Foreskin fibroblast (primary cell): ENCODE measurements at places on chromosomes 4 and X.
A peak's percentile ranks its signal among the peaks of the same experiment; 100 is the strongest.

DNA sequence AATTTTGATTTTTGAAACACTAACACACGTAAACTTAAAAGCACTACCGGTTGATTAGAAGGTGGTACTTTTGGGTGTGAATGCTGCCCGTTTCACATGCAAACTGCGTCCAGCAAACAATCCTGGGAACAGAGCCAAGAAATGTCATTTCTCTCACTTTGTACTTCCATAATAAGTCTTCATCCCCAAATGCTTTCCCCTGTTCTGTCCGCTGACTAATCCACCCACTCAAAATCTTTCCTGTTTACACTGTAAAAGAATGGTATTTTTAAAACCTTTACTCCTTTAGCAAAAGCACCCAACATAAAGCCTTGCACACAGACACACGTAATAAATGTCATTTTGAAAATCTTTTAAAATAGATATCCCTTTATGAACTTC, 39.1 kb upstream of the PDLIM5 start:
- peak; percentile 75 for DNase-seq

DNA sequence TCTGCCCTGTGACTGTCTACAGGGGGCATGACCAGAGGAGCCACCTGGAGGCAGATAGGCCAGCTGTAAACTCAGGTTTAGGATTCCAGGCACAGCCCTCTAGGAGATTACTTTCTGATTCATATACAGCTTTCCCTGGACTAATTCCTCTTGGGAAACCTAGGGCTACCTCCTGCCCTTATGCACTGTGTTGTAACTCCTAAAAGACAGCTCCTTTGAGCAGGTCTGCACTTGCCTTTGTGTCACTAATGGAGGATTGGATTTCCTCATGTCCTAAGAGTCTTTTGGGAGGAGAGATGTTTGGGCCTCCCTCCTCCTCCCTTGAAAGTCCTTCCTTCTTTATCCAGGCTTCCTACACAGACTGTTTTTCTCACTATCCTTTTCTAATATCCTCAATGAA, 202.0 kb downstream of the PCDH19 start:
- no peak for DNase-seq

DNA sequence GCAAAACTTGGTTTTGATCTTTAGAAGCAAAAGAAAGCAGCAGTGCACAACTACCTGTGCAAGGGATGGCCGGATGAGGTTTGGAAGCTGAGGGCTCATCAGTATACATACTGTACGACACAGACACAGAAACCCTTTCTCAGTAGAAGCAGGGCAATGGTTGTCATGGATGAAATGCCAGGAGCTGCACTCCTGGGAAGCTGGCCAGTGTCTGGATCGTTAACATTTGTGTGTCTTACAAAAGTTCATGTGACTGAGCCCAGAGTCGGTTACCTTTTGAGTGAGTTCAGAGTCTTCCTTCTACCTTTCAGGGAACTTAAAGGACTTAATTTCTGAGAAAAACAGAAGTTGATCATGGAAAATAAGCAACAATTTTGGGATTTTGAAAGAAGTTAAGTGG, 230.3 kb downstream of the APBB2 start:
- DNase-seq: peak; percentile 48

GRCh38 chr4:87068583-87069021, 133.8 kb downstream of the AFF1 start:
- DNase-seq: no peak

DNA sequence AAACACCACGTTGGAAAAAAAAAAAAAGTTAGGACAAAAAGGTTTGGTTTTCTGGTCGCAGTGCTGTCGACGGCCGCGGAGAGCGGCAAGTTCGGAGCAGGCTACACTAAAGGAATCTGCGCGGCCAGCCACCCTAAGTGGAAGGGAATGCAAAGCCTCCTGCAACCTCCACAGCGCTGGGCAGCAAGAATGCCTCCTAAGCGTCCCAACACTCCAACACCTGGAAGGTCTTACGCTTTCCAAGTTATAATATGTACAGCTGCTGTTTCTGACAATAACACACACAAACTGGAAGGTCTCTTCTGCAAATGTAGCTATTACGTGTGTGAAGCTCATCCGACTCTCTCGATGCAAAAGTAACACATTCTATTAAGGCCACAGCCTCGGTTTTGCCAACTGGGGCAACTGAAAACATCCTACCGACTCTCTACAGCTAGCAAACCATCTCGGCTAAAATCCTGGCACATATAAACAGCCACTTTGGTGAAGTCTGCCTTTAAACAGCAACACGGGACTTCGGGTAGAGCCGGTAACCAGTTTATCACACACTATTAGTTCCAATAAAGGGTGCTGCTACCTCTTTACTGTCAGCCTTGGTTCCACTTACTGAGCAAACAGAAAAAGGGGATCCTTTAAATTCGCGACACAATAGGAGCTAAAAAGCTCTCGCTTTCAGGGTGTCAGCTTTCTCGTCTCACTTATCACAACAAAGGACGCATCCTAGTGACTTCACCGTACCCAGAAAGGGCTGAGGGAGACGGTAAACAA, 895 bp downstream of the SMIM14 start:
- peak; percentile 88 for DNase-seq

DNA sequence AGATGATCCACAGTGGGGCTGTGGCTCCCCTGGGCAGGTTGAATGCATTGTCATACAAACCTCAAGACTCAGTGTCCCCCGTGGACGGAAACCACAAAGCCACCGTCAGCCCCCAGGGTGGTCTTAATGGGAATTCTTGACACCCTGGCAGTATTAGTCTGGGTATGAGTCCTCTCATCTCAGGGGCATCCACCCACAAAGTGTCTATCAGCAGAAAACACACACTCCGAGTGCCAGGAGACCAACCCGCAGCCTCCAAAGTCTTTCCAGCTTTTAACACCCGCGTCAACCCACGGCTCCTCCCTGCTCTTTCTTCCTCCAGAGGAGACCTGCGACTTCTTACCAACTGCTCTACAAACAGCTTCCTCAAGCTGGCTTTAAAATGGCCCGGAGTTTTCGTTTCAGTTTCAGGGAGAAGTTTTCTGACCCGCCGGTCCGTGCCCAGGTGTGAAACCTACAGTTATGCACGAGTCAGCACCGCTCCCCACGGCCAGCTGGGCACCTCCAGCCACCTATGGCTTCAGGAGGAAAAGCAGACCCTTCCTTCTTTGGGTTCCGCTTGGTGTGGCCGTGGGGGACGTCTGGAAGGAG, 14.4 kb upstream of the ASMTL start:
- DNase-seq: no peak

DNA sequence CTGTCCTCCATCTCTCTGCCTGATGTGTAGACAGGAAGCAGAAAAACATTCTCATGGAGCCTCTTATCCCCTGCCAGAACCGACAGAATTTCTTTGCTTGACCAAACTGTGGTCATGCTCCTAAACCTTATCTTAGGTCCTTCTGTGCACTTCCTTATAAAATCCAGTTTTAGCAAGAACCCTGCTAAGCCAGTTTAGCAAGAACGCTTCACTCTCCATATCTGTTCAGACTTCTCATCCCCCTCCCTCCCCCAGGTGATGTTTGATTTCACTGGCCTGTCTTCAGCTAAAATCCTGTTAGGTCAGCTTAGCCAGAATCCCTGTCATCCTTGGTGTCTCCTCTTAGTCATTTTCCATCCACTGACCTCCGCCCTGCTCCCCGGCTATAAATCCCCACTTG, 1130.9 kb upstream of the PRKX start:
- no peak for DNase-seq

GRCh38 chr4:174152717-174153466, 130.6 kb downstream of the FBXO8 start:
- DNase-seq: no peak

- DNase-seq: no peak
Measured at GRCh38 chrX:147570483-147570882, 341.2 kb upstream of the FMR1 start.

- DNase-seq: no peak
Measured at GRCh38 chrX:153635388-153635787, 11.6 kb upstream of the DUSP9 start.

GRCh38 chrX:3584415-3584996, 128.9 kb downstream of the PRKX start:
- no peak for DNase-seq

GRCh38 chr4:2275546-2276251, 13.8 kb upstream of the MXD4 start:
- no peak for DNase-seq

DNA sequence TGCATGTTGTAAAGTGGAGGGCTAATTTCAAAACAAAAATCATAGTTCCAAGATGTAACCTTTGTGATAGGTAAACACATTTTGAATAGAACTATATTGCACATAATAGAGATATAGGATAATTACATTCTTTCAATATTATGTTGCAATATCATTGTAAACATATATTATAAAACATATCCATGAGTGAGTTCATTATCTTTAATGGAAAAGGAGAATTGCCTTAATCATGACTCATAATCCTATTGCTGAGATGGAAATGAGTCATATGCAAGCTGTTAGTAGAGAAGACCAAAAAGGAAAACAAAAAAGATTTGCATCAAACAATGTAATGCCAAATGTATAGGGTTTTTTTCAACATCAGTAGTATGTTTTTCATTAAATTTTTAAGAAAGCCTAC, 73.7 kb upstream of the WDR44 start:
- DNase-seq: peak; percentile 41

- no peak for DNase-seq
Measured at GRCh38 chr4:10253765-10254164, 137.2 kb upstream of the WDR1 start.

- DNase-seq: no peak
Measured at GRCh38 chr4:138555584-138555983, 313.4 kb upstream of the SLC7A11 start.

GRCh38 chr4:182265881-182266280, 22.7 kb downstream of the TENM3 start:
- DNase-seq: no peak

DNA sequence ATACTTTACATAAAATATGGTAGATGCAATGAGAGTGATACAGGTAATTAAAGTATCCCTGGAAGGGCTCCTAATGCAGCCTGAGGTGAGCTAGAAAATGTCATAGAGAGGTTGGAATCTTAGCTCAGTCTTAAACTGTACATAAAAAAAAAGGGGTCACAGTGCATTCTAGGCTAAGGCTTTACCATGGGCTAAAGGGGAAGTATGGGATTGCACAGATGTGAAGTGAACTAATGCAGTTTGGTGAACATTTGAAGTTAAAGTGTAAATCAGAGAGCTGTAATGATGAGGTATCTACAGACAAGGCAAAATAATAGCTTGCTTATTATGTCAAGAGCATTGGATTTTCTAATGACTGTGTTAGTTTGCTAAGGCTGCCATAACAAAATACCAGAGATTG, 405.9 kb downstream of the ADGRL3 start:
- no peak for DNase-seq

- DNase-seq: peak; percentile 48
Measured at GRCh38 chr4:145939856-145940255, 1.2 kb upstream of the ZNF827 start.

DNA sequence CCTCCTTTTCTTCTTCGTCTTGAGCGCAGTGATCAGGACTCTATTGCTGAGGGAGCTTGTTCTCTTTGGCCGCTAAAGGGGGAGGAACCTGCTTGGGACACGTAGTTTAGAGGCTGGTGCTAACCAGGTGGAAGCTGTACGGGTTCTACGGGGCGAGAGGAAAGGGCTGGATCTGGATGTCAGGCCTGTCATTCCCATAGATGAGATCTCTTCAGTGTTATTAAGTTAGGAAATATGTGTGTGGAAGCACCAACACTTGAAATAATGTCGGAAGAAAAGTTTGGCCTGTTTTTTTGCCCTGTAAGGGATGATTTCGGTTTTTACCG, 643 bp downstream of the SRP72 start:
- DNase-seq: no peak

- no peak for DNase-seq
Measured at GRCh38 chr4:171622729-171623128, 190.5 kb upstream of the GALNTL6 start.

DNA sequence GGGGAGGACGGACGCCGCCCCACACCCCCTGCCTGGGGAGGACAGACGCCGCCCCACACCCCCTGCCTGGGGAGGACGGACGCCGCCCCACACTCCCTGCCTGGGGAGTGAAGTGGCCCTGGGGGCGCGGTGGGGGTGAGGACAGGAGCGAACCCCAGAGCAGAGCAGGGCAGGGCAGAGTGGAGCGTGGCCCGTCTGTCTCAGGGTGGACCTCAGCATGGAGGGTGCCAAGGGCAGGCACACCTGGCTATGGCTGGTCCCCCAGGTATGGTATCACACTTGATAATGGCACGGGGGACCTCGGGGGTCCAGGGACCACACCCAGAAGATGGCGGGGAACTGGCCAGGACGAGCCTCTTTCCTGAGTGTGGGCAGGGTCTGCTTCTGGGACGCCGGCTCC, 9.6 kb downstream of the LRPAP1 start:
- no peak for DNase-seq

DNA sequence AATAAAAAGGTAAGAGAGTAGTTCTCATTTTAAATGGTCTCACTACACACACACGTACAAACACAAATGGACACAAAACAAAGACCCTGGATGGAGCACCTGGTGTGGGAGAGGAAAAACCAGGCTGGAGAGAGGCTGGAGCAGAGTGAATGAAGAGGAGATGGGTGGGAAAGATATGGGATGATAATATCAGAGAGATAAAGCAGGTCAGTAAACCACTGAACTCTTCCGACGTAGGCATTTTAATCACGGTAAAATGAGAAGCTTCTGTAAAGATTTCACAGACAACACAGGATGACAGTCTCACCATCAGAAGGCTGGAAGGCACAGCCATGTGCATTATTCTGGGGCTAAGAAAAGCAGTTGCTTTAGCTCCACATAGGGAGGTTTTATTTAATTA, 532.8 kb downstream of the KCNIP4 start:
- no peak for DNase-seq

GRCh38 chr4:20019310-20020015, 232.2 kb upstream of the SLIT2 start:
- DNase-seq: no peak

GRCh38 chr4:53120778-53121177, 245.1 kb downstream of the SCFD2 start:
- no peak for DNase-seq

DNA sequence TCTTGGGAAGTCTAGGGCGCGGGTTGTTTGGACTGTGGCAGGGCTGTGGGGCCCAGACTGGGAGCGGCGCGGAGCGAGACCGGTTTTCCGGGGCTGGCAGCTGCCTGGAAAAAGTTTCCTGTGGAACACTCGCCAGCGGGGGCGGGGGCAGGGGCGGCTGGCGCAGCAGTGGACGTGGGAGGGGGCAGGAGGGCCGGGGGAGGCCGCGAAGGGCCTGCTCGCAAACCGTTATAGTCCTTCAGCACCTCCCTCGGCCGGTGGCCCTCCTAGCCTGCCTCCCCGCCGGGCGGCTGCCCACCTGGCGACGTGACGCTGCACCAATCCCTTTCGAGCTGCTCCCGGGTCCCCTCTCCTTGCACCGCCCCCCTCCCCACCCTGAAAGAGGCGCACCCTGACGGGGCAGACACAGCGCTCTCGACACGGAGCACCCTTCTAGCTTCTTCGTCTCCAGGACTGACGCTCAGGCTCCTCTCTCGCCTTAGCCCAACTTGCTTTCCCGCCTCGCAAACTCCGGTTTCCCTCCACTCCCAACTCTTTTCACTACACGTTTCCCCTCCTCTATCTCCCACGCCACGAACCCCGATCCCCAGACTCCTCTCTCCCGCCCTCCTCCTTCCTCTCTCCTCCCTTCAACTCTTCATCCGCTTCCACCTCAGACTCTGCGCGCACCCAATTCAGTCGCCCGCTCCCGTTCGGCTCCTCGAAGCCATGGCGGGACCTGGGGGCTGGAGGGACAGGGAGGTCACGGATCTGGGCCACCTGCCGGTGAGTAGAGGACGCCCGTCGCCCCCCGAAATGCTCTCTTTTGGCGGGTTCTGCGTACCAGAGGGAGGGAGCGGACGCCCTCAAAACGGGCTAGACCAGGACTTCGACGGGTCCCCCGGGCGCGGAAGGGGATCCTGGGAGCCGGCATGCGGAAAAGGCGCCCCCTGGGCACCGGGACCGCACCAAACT, at the start of gene NRK:
TSS of gene NRK (plus strand) at position 402 of the 954 bp plus-strand sequence. CDS start at position 709, 307 bp downstream.
- DNase-seq: peak; percentile 28
